ENCODE measurements at places on chromosomes 7 and 10.
A peak's percentile ranks its signal among the peaks of the same experiment; 100 is the strongest.

DNA sequence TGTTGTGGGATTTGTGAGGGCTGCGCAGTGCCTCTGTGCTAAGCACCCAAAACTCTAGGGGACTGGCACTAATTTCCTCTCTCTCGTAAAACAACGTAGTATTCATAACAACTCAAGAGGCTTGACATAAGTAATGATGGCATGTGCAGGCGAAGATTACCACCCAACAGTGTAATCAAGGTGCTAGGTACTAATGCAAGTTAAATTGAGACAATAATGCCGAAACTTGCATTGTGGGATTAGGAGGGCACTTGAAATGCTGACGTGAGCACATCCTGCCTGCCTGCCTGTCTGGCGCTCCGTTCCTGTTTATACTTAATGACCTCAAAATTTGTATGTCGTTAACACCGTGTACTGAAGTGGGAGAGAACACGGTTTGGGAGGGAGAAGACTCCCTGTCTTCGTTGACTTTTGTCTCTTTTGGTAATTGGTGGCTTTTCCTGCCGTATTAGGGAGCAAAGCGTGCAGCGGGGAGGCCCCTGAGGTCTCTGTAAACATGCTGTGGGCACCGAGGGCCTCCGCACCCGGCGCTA lies 139.0 kb downstream of the MGMT start:
- DNase-seq = peak; percentile 47

DNA sequence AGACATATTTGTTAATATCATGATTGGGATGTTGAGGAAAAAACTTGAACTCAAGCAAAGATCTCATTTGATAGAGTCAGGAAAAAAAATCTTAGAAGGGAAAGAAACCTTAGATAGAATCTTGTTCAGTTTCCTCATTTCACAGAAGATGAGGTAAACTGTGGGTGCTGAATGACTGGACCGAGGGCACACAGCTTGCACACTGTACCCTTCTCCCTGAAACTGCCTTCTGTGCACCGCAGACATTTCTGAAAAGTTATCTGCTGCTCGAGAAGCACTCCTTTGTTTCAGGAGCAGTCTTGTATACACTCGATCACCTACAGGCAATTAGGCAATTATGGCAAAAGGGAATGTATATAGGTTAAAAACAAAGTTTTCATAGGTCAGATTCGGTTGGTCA lies 167.4 kb downstream of the SKAP2 start:
- no peak for DNase-seq

DNA sequence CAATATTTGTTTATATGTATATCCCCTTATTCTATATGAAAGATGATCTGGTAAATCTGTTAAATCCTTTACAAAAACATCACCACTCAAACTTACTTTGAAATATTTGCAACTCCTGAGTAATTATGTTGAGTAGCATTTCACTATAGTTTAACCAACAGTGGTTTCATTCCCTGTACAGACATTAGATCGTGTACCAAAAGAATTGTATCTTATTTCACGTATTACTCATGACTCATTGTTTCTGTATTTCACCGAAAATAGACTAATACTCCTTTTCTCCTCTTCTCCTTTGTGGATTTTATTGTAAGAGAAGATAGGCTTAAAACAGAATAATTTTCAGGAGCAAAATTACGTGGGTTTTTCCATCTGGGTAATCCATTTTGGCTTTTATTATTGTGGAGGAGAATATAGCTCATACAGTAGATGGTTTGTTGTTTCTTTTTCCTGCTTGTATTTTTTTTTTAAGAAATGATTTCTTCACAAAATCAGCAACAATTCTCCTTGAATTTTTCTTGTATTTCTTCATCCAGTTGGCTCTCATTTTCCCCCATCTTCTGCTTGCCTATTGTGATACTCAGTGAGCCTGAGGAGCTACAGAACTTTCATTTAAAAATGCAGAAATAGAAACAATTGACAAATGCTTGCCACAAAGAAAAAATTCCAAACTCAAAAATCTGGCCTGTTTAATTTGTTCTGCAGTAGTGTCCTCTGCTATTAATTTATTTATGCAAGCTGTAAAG lies 90.6 kb upstream of the OIT3 start:
- DNase-seq = peak; percentile 10

- DNase-seq = peak; percentile 60
Observed at GRCh38 chr10:5976512-5977470, 552 bp downstream of the IL15RA start.

- no peak for DNase-seq
Observed at GRCh38 chr10:71237843-71238623, 25.7 kb downstream of the UNC5B start.

DNA sequence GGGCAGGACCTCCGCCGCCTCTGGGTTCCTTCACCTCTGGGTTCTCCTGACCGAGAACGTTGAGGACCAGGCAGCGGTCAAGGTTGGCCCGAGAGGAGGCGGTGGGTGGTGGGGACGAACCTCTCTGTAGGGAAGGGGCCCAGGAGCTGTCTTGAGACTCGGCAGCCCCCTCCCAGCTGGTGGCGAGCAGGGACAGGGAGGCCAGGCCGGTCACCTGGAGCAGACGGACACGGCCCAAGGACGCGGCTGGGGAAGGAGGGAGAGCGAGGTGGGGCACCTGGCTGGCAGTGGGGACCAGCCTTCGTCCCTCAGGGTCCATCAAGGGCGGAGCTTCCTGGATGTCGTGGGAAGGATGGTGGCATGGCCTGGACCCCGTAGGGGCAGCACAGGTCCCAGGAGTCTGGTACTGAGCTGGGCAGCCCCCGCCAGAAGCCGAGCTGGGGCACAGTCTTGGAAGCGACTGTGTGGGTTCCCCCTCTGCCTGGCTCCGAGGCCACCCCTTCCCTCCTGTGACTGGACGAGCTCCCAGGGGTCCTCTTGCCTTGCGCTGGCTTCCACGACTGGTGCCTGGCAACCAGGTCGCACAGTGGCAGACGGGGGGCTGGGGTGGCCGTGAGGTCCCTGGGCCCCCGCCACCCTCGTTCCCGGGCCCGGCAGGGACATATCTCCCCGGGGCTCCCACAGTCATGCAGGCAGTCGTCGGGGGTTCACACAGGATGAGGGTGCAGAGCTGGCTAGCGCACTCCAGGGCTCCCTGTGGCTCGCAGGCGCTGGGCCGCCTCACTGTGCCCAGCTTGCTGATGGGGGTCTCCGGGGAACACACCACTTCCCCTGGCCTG lies 89.9 kb downstream of the DNAJB6 start:
- DNase-seq = no peak

- no peak for DNase-seq
Observed at GRCh38 chr10:100509241-100509840, 10.3 kb downstream of the SEC31B start.

- DNase-seq = peak; percentile 57
Observed at GRCh38 chr10:3874990-3875841, 90.2 kb upstream of the KLF6 start.

DNA sequence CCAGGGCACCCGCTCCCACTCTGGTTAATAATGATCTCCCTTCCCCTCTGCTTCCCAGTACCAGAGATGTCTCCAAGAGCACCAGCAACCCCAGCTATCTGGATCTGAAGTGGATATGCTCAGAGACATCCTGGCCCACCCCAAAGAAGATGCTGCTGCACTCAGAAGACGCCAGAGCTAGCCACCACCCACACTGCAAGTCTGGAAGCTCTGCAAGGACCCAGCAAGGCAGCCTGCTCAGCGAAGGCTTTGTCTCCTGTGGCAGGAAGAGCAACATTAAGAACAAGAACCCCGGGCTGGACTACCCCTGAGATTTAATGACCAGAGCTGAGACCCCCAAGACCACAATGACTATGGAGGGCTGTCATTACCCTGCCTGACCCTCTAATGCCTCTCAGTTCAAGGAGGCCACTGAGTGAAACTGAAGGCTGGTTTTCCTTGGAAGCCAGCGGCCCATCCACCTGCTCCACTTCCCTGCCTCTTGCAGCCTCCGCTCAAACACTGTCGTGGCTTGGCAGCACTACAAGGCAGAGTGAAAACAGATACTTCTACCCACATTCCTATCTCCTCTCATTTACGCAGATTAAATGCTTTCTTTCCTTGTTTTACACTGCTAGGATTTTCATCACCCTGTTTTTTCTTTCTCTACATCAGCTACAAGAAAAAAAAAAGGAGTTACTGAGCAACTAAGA lies 202.2 kb downstream of the SNX10 start:
- no peak for DNase-seq

- DNase-seq = no peak
Observed at GRCh38 chr7:19143881-19144574, 1.2 kb downstream of the FERD3L start.

GRCh38 chr7:12809476-12809875 lies 122.0 kb downstream of the ARL4A start:
- DNase-seq = no peak

DNA sequence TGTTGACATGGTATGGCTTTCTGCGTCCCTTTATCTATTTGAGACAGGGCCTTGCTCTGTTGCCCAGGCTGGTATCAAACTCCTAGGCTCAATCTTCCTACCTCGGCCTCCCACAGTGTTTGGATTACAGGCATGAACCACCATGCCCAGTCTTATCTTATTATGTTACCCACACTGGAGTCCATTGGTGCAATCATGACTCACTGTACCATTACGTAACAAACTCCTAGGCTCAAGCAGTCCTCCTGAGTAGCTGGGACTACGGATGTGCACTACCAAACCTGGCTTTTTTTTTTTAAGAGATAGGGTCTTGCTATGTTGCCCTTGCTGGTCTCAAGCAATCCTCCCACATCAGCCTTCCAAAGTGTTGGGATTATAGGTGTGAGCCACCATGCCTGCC lies 66.7 kb downstream of the CCDC3 start:
- no peak for DNase-seq

DNA sequence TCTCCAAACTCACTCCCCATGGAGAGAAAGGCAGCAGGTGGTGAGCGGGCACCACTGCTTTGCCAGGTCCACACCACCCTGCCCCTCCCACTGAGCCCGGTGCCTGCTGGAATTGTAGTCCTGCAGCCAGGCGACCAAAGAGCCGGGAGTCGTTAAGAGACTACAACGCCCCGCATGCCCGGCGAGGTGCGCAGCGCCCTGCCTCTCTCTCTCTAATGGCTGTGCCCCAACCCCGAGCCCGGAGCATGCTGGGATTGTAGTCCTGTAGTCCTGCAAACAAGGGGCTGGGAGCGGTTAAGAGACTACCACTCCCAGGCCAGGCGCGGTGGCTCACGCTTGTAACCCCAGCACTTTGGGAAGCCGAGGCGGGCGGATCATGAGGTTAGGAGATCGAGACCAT lies 8.1 kb upstream of the ZNF727 start:
- DNase-seq = no peak

DNA sequence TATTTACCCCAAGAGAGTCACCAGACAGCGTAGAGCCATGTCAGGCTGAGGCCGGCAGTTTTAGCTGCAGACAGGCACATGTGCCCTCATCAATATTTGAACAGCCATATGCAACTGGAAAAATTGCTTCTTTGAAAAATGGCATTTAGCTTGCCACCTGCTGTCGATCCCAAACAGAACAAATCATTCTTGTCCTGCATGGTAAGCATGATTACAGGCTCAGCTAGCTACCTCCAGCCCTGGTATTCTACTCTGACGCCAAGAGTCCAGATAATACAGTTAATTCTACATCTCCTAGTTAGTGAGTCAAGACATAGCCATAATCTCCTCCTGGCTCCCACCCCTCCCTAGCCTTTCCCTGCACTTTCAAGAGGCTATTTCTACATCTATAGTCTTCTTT lies 7.7 kb downstream of the CREB3L2 start:
- no peak for DNase-seq

DNA sequence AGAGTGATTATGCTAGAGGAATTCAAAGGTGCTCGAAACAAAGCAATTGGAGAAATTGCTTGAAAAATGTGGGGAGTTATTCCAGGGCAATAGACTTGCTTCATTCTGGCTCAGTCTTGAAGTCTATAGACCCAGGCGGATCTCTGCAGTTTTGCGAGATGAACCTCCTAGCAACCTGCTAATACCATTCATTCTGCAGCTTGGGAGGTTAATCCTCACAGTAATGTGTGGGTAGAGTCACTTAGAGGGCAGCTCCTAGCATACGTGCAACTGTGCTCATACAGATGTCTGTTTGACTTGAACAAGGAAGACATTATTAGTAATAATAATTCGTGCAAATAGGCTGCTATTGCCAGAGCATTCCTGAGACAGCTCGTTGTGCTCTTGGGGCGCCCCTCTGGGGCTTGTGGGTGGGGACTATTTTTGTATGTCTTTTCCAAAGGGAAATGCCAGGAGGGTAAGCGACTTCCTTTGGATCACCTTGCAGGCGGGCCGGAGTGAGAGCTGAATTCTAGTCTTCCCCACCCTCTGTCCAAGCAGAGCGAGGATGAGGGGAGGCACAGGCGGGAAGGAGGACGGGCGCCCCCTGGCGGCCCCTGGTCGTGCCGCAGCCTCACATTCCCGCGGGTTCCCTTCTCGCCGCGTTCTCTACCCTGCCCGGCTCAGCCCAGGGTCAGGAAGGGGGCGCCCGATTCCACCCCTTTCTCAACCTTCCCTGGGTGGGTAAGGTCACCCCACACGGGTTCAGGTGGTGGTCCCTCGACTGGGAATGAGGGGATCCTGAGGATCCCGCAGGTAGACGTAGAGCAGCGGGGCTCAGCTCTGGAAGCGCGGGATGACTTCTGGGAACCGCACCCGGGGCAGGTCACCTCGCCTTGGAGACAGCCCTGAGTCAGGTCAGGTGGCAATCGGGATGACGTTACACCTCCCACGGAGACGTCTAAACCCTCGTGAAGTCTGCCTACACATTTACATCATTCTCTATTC lies 241.5 kb downstream of the PHTF2 start:
- DNase-seq = peak; percentile 68

GRCh38 chr10:44316922-44317215 lies 68.0 kb downstream of the CXCL12 start:
- no peak for DNase-seq

- DNase-seq = no peak
Observed at GRCh38 chr7:1111156-1111555, 23.2 kb downstream of the GPER1 start.
